CD4-positive, alpha-beta T cell treated with Interleukin-6 at 100 ng/mL for 8 hours (primary cell): ENCODE measurements at places on chromosomes 6 and 20.

- no peak for DNase-seq
Measured at GRCh38 chr6:48272518-48272917, 161.5 kb upstream of the PTCHD4 start.

- DNase-seq = no peak
Measured at GRCh38 chr6:36676141-36677058, 2.1 kb upstream of the CDKN1A start.

DNA sequence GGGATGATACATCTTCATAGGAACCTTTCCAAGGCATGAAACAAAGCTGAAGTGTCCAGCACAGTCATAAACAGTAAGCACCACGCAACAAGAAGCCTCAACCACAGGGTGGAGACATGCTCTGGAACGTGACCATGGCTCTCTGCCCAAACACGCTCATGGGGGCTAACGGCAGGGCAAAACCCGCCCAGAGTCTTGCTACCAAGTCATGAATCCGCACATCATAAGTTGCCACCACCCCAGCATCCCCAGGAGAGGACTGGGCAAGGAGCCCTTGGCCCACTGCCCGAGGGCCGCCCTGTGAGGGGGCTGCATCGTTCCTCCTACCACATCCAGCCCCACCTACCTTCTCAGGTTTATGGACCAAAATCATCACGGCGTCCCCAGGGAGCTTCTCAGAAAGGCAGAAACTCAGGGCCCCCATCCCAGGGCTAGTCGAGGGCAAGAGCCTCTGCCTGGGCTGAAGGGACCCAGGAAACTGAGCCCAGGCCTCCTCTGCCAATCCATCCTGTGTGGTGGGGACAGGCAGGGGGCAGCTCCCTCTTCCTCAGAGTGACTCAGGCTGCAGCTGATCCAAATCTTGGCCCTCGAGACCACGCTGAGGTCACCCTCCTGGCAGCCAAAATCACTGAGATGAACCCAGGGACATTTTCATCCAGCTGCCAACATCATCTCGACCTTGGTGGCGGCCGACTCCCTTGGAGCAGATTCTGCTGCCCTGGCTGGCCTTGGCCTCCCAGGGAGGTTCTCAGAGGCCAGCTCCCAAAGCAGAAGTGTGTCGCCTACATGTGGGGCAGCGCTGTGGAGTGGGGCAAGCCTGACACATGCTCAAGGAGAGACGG is 42.6 kb downstream of the BMP7 start:
- DNase-seq = no peak

DNA sequence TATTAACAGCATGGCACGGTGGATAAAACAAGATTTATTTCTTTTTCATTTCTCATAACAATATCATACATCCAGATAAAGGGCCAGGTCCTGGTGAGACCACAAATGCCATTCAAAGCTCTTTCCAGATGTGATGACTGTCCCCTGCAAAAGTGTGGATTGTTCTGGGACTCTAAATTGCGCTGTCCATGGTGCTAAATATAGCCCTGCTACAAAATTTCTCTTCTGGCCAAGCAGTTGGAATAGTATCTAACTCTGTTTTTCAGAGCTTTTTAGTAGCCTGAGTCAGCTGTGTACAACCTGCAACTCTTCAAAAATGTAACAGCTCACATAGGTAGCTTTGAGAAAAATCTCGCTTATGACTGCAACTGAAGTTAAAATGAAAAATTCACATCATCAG is 115.8 kb downstream of the MANEA start:
- no peak for DNase-seq

GRCh38 chr20:9627219-9627618 is 112.8 kb downstream of the LAMP5 start:
- DNase-seq = no peak

DNA sequence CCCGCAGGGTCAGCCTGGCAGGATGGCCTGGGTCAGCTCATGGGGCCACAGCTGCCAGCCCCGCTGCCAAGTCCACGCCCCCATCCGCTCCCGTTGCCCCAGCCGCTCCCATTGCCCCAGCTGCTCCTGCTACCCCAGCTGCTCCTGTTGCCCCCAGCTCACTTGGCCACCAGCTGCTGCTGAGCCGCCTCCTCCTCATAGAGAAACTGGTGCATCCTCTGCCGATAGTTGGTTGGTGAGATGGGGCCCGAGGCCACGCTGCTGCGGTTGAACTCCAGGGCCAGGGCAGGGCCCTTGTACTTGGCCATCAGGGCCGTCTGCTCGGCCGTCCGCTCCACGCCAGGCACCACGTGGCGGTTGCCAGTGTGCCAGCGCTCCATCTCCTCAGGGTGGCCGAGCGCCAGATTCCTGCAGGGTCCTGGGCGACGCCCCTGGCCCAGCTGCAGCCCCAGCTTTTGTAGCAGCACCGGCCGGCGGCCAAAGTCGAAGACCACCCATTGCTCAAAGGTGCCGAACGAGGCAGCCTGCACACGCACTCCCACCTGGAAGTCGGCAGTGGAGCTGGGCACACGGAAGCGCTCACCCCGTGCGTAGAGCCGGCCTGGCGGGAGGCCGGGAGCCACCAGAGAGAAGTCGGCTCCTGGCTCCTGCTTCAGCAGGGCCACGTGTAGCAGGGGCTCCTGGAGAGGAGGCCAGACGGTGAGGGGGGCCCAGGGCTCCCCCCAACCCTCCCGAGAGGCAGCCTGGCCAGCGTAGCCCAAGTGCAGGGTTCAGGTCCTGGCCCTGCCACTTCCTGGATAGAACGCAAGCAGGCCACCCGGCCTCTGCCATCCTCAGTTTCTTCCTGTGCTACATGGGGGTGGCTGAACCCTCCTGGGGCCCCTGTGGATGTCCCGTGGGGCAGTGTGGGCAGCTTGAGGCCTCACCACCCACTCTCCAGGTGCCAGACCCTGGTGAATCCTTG is 4.8 kb downstream of the HELZ2 start:
- DNase-seq = no peak

- DNase-seq = no peak
Measured at GRCh38 chr6:66662721-66663507, 955.9 kb upstream of the EYS start.

GRCh38 chr6:158313989-158314388 is 1.7 kb downstream of the TULP4 start:
- no peak for DNase-seq

DNA sequence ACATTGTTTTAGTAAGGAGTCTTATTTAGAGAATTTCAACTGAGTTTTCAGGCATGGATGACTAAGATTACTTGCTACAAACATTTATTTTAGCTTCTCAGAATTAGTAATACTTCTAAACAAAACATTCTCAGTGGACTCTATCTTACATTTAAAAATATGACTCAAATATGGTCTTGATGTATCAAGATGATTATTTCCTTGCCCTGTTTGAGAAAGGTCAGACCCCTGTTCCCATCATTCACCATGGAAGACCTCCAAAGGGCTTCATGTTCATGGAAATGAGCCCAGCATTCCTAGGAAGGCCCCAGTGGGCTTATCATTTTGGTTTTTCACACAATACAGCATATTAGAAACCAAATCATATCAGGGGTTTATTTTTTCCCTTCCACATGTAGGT is 24.6 kb upstream of the TRPC4AP start:
- DNase-seq = no peak

GRCh38 chr6:110622912-110623578 is 146.6 kb upstream of the SLC22A16 start:
- DNase-seq = no peak

DNA sequence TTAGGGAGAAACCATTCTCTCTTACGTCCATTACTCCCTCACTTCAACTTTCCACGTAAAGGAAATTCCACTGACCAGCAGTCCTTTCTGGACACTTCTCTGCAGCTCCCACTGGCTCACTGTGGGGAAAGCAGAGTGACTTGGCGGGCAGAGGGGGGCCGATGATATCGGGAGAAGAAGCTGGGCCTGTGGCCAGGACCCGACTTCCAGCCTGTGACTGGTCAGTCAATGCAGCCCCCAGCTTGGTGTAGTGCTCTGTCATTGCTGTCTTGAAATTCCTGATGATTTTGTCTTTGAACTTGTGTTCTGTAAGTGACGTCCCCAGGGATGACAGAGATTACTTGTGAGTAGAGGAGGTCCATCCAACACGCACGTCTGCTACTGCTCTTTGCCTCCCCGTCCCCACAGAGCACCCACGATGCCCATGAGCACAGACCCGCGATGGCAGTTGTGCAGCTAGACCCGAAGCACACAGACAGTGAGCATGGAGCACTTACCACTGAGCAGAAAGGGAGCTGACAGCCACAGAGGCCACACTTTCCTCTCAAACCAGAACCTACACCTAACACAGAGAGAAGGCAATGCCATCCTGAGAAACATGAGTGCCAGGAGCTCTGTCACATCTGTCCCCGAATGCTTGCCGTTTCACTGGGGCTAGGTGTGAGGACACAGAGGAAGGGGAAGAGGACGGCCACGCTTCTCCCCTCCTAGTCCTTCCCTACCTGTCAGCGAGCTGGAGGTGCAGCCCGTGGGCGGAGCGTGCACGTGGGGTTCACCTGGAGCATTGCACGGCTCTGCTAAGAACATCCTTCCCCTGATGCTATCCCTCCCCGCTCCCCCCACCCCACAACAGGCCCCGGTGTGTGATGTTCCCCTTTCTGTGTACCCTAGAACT is 25.7 kb downstream of the DACT2 start:
- DNase-seq = no peak
